ENCODE measurements at places on chromosomes 3 and 15.
A peak's percentile ranks its signal among the peaks of the same experiment; 100 is the strongest.

DNA sequence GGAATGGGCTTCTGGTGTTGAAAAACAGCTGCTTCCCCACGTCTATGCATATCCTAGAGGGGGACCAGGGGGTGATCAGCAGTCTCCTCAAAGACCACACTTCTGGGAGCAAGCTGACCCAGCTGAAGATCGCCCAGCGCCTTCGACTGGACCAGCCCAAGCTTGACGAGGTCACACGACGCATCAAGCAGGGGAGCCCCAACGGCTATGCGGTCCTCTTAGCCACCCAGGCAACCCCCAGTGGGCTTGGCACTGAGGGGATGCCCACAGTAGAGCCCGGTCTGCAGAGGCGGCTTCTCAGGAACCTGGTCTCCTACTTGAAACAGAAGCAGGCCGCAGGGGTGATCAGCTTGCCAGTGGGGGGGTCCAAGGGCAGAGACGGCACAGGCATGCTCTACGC, 2.5 kb downstream of the RBM15B start:
- DNase-seq: no peak

- DNase-seq: no peak
These were observed 28.6 kb downstream of the MAGEF1 start for GRCh38 chr3:184683234-184683633.

- DNase-seq: no peak
These were observed 12.9 kb downstream of the CRABP1 start for GRCh38 chr15:78353093-78353492.

DNA sequence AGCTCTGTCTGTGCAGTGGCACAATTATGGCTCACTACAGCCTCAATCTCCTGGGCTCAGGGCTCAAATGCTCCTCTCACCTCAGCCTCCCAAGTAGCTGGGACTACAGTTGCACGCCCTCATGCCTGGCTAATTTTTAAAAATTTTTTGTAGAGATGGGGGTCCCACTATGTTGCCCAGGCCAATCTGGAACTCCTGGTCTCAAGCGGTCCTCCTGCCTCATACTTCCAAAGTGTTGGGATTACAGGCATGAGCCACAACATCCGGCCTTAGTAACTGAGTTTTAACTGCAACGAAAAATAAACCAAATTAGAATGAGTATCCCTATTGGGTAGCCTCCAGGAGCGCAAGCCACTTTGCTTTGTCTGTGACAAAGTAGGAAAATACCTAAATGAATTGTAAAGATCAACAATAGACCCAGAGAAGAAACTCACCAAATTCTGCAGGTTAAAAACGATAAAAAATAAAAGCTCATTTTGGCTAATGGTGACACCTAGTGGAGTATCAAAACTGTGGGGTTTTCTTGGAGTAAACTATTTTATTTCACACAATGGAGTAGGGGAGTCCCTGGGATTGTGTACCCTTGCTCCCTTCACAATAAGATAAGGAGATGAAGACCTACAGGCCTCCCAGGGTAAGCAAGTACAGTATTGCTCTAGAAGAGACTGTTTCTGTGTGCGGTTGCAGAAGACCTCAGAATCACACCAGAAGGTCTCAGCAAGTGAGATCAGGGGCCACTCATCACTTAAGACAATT, 21.0 kb upstream of the CA12 start:
- DNase-seq: peak; percentile 29

- peak; percentile 24 for DNase-seq
These were observed 91.0 kb downstream of the RAD18 start for GRCh38 chr3:8872261-8872660.

- DNase-seq: no peak
These were observed 83.7 kb upstream of the THRB start for GRCh38 chr3:24578324-24578723.

DNA sequence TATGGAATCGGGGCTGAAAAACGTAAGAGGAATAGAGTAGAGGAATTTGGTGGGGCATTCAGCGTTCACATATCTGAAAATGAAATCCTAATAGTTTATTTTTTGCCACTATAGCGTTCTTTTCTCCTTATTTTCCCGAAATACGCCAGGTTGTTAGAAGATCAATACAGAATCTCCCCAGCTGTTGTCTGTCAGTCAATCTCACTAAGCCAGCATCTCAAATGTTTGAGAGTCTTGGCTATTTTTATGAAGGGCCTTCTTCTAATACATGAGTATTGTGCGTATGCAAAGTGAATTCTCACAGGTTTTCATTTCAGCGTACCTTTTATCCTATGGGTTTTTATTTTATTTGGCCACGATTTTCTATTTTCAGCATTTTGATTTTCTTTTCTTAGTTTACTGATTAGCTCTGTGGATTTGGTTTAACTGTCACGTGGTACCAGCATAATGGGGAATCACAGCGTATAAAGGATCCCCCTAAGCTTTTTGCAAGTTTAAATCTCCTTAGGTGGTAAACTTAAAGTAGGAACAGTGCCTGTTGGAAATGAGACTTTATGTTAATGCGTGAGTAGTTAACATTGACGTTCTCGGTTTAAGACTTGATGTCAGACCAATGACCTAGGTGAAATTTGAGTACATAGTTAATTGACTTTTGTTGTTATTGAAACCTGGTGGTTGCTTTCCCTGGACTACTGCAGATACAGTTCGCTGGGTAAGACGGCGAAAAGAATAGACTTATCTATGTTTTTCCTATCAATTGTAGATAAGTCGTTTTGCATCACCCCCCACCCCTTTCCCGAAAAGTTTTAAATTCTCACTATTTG, 1.3 kb downstream of the FXR1 start:
- peak; percentile 11 for DNase-seq

- DNase-seq: peak; percentile 59
These were observed 35.0 kb upstream of the ABHD17C start for GRCh38 chr15:80660119-80660518.

DNA sequence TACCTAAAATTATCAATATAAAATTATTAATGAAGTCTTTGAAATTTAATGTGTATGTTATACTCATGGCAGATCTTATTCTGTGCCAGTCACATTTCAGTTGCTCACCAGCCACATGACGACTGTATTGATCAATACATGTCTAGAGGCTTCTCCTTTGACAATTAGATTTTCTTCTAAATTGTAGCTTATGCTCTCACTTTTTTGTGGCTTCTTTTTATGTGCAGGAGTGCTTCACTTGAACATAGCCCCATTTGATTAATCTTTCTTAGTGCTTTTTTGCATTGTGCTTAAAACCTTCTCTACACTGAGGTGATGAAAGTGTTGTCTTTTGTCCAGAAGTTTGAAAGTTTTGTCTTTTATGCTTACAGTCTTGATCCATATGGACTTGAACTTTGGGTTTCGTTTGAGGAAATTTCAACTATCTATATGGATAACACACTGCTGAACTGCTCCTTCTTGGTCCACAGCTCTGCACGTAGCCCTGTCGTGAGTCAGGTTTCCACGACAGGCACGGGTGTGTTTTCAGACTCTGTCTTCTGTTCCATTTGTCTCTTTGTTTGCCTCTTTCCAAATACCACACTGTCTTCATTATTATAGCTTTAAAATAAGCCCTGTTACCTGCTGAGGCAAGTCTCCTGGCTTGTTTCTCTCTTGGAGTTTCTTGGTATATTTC, 393.9 kb upstream of the CFAP20DC start:
- no peak for DNase-seq

DNA sequence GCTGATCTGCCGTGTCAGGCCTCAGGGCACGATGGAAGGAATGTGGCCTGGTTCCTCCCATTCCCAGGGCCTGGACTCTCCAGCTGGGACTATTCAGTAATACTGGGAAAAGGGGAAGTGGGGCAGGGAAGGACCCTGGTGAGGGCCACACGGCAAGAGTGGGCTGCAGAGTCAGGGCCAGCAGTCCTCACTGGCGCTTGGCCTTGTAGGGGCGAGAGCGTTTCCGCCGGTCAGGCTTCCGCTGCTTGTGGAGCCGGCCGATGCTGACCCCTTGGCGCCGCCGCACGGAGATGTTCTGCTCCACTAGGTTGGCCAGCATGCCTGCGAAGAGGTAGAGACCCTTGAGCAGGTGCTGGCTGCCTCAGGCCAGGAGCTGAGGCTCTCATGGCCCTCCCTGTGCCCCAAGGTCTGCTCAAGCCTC, 42.8 kb downstream of the SEMA3G start:
- no peak for DNase-seq

GRCh38 chr15:43878446-43878845, 51.6 kb downstream of the WDR76 start:
- DNase-seq: peak; percentile 35

- DNase-seq: no peak
These were observed 24.7 kb upstream of the ZBED2 start for GRCh38 chr3:111619833-111620232.

- DNase-seq: no peak
These were observed 759.4 kb downstream of the NSUN3 start for GRCh38 chr3:94822298-94822697.

DNA sequence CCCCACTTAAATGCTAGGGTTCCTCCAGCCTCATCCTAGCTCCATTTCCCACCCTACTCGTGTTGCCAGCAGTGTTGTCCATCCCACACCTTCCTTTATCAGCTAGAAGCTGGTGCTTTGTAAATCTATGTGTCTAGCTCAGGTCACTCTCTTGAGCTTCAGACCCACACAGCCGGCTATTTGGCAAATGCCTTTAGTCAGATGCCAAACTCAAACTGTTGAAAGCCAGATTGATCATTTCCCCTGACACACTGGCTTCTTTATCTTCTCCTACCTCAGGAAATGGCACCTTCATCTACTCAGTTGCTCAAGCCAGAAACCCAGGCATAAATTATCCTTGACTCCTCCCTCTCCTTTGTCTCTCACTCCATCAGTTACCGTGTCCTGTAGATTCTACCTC, 61.5 kb upstream of the TPM1 start:
- no peak for DNase-seq

GRCh38 chr15:100570275-100570674, 31.7 kb downstream of the LINS1 start:
- no peak for DNase-seq

- DNase-seq: no peak
These were observed 127.4 kb downstream of the TCF12 start for GRCh38 chr15:57045741-57046382.

DNA sequence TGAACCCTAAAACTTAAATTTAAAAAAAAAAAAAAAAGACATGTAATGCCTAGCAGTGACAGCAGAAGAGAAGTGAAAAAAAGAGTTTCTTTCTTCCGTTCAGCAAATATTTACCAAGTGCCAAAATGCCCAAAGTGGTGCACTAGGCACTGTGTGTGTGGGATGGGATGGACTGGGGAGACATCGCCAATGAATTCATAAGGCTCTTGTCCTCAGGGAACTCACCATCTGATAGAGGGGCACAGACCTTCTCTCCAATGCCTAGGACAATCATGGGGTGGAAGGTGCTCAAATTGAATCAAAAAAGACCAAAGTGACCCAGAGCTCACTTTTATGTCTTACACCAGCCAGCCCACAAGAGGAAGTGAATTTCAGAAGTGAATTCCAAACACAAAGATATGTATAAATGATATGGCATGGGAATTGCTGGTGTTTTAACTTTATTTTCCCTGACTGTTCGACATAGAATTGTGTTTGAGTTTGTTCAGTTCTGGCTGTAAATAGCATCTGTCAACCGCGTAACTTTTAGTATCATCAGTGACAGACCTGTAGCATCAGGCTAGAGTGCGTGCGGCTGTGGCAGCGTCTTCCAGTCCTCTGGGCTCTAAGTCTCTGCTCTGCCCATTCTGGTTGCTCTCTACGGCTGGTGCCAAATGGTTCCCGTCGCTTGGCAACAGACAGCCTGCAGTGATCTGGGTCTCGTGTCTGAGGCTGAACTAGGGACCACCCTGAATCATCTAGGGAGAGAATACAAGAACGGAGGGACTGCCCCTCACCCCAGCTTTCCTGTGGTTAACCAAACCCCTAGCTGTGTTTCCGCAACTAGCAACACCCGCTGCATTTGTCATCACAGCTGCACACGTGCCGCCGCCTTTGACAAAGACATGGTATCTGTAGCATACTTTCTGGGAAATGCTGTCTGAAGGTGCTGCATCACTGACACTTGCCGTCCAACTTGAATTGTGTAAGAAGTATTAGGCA, 154.0 kb upstream of the THBS1 start:
- DNase-seq: peak; percentile 45

Data from large intestine (tissue), 12 donors.